Osteoblast (primary cell): ENCODE measurements at places on chromosomes 13 and 19. TPM values are rescaled to one million over a fixed set of nuclear protein-coding genes. Genes with fewer than 3 reads are reported as not detected.
A peak's percentile ranks its signal among the peaks of the same experiment; 100 is the strongest.

- H3K36me3 ChIP-seq = no peaks in the 10 kb centered on the region
- no peak overlapping the region for H3K27ac ChIP-seq
- DNase-seq = no peak
- no peak overlapping the region for H3K4me3 ChIP-seq
- H3K27me3 ChIP-seq = no peaks in the 10 kb centered on the region
- no peaks in the 10 kb centered on the region for H3K4me1 ChIP-seq
Observed at GRCh38 chr13:21885714-21886224, 214.9 kb downstream of the FGF9 start.

DNA sequence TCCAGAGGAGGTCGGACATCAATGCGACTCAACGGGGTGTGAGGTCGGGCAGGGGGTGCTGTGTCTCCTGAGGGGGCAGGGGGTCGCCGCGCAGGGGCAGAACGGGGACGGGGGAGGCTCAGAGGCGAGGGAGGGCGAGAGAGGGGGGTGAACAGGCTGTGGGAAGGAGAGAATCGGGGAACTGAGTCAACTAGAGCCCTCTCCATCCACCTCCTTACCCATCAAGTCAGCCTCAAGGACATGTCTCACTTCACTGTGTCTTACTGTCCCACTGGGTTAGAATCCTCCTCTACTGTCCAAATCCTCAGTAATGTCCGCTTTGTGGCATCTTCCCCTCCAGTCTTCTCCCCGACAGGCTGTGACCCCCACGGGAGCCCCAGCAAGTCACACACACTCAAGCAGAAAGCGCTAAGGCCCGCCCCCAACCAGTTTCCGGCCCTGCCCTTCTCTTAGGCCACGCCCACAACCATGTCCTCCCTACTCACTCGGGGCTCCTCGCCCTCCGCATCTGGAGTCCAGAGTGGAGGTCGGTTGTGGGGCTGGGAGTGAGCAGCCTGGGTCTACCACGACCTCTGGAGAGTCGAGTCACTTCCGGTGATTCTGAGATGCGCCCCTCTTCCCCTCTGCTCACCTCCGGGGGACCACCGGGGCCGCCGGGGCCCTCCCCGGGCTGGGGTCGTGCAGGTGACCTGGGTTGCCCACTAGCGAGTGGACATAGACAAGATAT is 9.3 kb downstream of the PLEKHA4 start:
- DNase-seq = peak; percentile 48
- no peaks in the 10 kb centered on the region for H3K4me1 ChIP-seq
- H3K36me3 ChIP-seq = peaks cover 44% of the 10 kb centered on the region
- no peak overlapping the region for H3K4me3 ChIP-seq
- no peaks in the 10 kb centered on the region for H3K27me3 ChIP-seq

Gene ZNF253
- 4.0 and 5.0 TPM in 2 replicates for total RNA-seq

DNA sequence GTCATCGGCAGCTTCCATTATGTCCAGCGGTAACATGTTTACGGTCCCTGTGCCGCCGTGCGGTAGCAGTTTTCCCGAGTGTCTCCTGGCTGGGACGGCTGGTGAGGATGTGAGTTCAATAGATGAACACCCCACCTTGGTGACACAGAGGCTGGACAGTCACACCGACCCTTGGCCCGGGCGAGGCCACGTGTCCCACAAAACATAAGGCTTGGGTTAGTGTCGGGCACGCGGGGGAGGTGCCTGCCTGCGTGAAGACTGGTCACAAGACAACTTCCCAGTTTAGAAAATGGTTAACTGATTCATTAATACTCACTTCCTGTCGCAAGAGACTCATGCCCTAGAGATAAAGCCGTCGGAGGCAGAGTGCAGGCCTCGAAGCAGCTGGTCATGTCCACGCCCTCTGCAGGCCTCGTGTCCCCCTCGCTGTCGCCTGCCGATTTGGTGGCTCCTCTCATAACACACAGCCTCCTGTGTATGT is 17.2 kb downstream of the RASA3 start:
- no peaks in the 10 kb centered on the region for H3K27me3 ChIP-seq
- peak overlapping the region; percentile 78 for H3K27ac ChIP-seq
- no peak overlapping the region for H3K4me3 ChIP-seq
- peaks cover 9% of the 10 kb centered on the region for H3K36me3 ChIP-seq
- DNase-seq = peak; percentile 98
- H3K4me1 ChIP-seq = peaks cover 34% of the 10 kb centered on the region

DNA sequence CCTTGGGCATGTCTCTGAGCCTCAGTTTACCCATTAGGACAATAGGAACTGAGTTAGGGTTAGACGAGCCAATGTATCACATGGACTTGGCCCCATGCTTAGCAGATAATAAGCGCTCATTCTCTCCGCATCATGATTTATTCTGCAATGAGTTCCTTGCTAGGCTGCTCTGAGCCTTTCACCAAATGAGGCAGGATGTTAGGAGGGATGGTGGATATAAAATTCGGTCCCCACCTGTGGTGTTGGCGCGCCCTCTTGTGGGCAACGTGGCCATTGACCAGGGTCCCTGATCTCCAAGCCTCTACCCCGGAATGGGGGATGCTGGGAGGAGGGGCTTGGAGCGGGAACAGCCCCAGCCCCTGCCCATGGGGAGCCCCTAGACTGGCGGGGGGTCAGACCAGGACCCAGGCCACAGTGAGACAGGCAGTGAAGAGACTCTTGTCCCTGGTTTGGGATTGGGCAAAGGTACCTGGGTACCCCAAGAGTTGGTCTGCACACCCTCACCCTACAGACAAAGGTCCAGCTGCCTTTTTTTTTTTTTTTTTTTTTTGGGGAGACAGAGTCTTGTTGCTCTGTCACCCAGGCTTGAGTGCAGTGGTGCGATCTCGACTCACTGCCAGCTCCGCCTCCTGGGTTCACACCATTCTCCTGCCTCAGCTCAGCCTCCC is 43.9 kb downstream of the CERS4 start:
- no peak overlapping the region for H3K27ac ChIP-seq
- H3K36me3 ChIP-seq = no peaks in the 10 kb centered on the region
- peaks cover 3% of the 10 kb centered on the region for H3K4me1 ChIP-seq
- no peaks in the 10 kb centered on the region for H3K27me3 ChIP-seq
- peak; percentile 98 for DNase-seq
